ENCODE measurements at places on chromosomes 7 and 10. TPM values are rescaled to one million over a fixed set of nuclear protein-coding genes. Genes with fewer than 3 reads are reported as not detected.

- H3K4me1 ChIP-seq: peaks cover 29% of the 10 kb centered on the region
- H3K4me3 ChIP-seq: peak overlapping the region; percentile 92
- DNase-seq: no peak
- H3K27me3 ChIP-seq: peaks cover 20% of the 10 kb centered on the region
- peak overlapping the region; percentile 31 for H3K27ac ChIP-seq
These were observed 1.6 kb upstream of the DNAJB6 start for GRCh38 chr7:157335236-157335635.

- H3K4me3 ChIP-seq: no peak overlapping the region
- H3K36me3 ChIP-seq: peaks cover 14% of the 10 kb centered on the region
- no peak overlapping the region for H3K27ac ChIP-seq
- no peaks in the 10 kb centered on the region for H3K4me1 ChIP-seq
These were observed 8.3 kb downstream of the LSM5 start for GRCh38 chr7:32481921-32482320.

DNA sequence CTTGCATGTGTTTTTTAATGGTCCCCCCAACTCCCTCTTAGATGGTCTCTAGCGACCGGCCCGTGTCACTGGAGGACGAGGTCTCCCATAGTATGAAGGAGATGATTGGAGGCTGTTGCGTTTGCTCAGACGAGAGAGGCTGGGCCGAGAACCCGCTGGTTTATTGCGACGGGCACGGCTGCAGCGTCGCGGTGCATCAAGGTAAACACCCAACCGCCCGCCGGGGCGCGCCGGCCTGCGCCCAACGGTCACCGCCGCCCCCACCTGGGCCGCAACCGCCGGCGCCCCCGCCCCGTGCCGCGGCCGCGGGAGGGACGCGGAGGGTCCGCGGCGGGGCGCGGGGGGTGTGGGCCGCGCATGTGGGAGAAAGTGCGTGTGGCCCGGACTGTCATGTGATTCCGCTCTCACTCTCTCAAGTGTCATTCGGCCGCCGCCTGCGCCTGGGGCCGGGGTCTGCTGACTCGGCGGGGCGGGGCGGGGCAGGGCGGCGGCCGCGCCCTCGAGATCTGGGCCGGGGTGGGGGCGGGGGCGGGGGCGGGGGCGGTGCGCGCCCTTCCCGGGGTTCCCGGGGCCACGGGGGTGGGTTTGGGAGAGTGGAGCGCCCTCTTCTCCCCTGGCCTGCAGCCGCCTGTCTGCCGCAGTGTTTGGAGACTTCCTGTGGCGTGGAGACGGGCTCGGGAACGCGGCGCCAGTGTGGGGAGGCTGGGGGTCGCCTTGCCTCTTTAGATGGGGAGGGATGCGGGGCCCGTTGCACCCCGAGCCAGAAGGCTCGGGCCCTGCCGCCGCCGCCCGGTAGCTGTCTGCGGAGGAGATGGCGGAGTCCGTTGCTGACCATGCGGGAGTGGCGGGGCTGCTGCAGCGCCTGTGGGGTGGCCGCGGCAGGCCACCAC is 817 bp downstream of the MLLT10 start:
- no peaks in the 10 kb centered on the region for H3K27me3 ChIP-seq
- H3K27ac ChIP-seq: peak overlapping the region; percentile 82
- peaks cover 25% of the 10 kb centered on the region for H3K4me1 ChIP-seq
- peak; percentile 57 for DNase-seq

CDC14C gene
- total RNA-seq: not detected

CPVL gene
- 1.8 TPM for total RNA-seq
